ENCODE measurements at places on chromosomes 11 and 22. TPM values are rescaled to one million over a fixed set of nuclear protein-coding genes. Genes with fewer than 3 reads are reported as not detected.

DNA sequence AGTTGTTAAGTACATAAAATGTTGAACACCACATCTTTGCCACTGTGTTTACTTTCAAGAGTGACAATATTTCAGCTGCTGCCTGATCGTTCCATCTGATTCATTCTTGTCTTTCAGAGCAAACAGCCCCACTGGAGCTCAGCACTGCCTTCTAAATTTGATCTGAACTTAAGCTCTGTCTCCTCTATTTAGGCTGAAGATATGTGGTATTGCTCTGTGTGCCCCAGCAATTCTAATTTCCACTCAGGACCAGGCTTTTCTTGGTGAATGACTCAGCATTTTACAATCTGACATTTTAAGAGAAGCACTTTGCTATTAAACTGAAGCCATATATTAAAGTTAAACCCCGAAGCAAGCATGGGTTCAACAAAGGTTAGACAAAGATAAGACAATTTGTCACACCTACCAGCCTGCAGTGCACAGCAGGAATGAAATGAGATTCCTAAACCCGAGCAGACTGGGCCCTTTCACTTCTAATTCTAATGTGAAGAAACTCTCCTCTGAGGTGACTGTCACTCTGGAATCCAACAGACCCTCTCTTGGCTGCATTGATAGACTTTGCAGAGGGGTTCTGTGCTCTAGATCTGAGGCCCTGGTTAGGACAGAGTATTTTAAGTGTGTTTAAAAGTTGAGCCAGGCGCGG is 41.7 kb upstream of the PLET1 start:
- no peak for DNase-seq
- no peaks in the 10 kb centered on the region for H3K27me3 ChIP-seq
- H3K36me3 ChIP-seq, result no peaks in the 10 kb centered on the region
- peaks cover 10% of the 10 kb centered on the region for H3K4me1 ChIP-seq
- H3K4me3 ChIP-seq, result no peak overlapping the region

SCN4B gene
- 0.04 TPM for total RNA-seq

DNA sequence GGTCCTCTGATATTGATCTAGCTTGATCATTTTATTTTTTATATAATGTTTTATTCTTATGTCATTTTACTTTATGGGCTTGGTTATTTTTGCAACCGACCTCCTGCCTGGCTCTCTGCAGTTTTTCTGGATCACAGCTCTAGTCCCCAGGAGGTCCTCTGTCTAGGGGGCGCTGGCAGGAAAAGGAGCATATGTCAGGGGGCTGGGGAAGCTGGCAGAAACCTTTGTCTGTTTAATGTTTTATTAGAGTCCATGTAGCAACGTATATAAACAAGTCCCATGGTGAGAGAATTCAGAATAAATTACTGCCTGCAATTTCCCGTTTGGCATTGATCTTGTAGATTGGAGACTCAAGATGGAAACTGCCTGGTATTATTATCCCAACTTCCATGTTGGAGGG is 133.5 kb upstream of the ZBED5 start:
- no peak for DNase-seq
- H3K4me1 ChIP-seq, result no peaks in the 10 kb centered on the region
- no peaks in the 10 kb centered on the region for H3K27me3 ChIP-seq
- H3K27ac ChIP-seq, result no peak overlapping the region

DNA sequence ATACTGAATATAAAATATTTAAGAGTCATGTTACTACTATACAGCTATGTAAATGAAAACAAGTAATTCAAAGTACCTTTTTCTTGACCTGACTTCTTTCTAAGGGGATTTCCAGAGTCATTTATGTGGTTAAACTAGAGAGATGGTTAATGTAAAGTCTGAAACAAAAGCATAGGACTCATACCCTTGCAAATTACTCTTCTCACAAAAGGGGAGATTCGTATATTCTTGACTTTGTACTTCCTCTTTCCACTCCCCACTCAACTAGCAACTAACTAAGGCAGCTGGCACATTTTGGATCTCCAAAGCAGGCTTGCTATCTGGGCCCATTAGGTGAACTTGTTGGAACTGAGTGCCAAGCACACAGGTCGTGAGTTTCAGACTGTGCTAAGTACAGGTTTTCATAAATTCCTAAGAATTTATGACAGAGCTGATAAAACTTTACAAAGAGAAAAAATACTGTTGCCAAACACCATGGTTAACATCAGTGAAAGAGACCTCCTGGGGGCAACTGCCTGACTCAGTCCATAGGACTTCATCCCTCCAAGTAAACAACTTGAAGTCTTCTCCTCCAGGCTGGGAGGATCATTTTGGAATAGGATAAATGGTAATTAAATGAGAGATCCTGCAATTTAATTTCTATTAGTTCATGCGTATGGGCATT is 77.0 kb upstream of the DDI1 start:
- H3K27ac ChIP-seq, result no peak overlapping the region
- H3K36me3 ChIP-seq, result no peaks in the 10 kb centered on the region
- no peaks in the 10 kb centered on the region for H3K4me1 ChIP-seq

- no peak for DNase-seq
- no peaks in the 10 kb centered on the region for H3K36me3 ChIP-seq
- H3K4me1 ChIP-seq, result peaks cover 54% of the 10 kb centered on the region
- peaks cover 22% of the 10 kb centered on the region for H3K27me3 ChIP-seq
These were observed at the start of gene MCHR1 for GRCh38 chr22:40679249-40679963. Gene MCHR1 (plus strand): TSS chr22:40679484. CDS start chr22:40679653, 169 bp downstream.

DNA sequence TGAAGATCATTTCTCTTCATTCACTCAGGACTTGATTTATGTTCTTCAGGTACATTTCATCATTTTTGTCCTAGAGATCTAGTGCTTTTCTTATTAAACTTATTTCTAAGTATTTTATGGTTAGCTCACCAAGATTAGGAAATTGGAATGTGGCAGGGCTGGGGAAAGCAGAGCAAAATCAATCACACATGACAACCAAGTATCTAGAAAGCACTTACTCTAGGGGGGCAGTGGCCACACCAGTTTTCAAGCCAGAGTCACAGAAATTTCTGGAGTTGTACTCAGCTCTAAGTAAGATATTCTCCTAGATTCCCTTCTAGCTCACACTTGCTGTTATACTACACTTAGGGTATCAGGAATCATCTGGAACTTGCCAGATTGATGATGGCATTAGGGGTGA is 33.3 kb upstream of the MYEOV start:
- no peaks in the 10 kb centered on the region for H3K27me3 ChIP-seq
- DNase-seq, result no peak
- no peak overlapping the region for H3K27ac ChIP-seq
- no peak overlapping the region for H3K4me3 ChIP-seq
- no peaks in the 10 kb centered on the region for H3K36me3 ChIP-seq
